ENCODE measurements at places on chromosomes 12 and 14. TPM values are rescaled to one million over a fixed set of nuclear protein-coding genes. Genes with fewer than 3 reads are reported as not detected.
A peak's percentile ranks its signal among the peaks of the same experiment; 100 is the strongest.

Gene SLC6A15
- 0.44 TPM for total RNA-seq

Gene APOF
- not detected for total RNA-seq

GRCh38 chr12:19144287-19144686, 14.8 kb downstream of the PLEKHA5 start:
- H3K4me1 ChIP-seq, result no peaks in the 10 kb centered on the region
- H3K36me3 ChIP-seq, result no peaks in the 10 kb centered on the region
- no peaks in the 10 kb centered on the region for H3K27me3 ChIP-seq
- no peak for DNase-seq
- no peak overlapping the region for H3K4me3 ChIP-seq
- H3K27ac ChIP-seq, result no peak overlapping the region

GRCh38 chr12:8989413-8989812, at the start of gene KLRG1:
Gene KLRG1 (plus strand): TSS chr12:8989546. CDS start chr12:8989636, 90 bp downstream.
- no peak for DNase-seq
- no peak within 1 kb of the TSS for H3K4me3 ChIP-seq
- H3K27me3 ChIP-seq, result no peaks in the 10 kb centered on the region
- H3K27ac ChIP-seq, result no peak within 1 kb of the TSS

Gene ACOT4
- 1.3 TPM for total RNA-seq

DNA sequence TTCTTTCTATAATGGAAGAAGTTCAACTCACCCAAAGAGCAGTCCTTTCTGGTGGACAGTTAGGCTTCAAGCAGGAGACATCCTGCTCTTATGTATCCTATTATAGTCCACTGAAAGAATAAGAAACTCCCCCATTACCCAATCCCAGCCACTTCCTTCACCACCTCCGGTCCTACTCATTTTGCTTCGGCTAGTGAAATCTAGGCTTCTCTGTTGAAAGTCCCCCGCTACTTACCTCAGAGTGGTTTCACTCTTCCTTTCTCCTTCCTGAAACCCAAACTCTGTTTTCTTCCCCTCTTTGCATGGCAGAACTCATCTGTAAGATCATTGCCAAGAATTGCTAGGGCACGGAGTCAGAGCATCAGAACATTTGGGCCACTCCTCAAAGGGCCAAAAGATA, at the start of gene GPR84:
GPR84 (minus strand) TSS at position 74 of the 400 bp plus-strand sequence. CDS start 635 bp downstream, outside the sequence.
- no peak for DNase-seq
- H3K4me3 ChIP-seq, result no peak within 1 kb of the TSS
- no peaks in the 10 kb centered on the region for H3K27me3 ChIP-seq
- H3K36me3 ChIP-seq, result no peaks in the 10 kb centered on the region
- peak within 1 kb of the TSS; percentile 7 for H3K27ac ChIP-seq
- peaks cover 20% of the 10 kb centered on the region for H3K4me1 ChIP-seq

DNA sequence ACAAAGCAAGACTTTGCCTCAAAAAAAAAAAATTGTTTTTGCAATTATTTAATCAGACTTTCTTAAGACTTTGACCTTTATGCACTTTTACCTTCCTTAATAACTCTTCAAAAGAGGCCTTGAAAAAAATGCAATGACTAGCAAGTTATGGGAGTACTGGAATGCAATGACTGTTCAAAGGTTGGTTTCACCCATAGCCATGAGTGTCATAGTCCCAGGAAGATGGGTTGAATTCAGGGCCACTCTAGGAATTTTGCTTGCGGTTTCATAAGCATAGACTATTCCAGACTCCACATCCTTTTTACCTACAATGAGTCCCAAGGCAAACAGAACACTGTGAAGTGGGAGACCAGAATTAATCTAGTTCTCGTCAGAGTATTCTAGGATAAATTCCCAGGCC, 29.4 kb upstream of the DENND5B start:
- no peaks in the 10 kb centered on the region for H3K36me3 ChIP-seq
- H3K27me3 ChIP-seq, result no peaks in the 10 kb centered on the region
- DNase-seq, result no peak
- H3K4me1 ChIP-seq, result no peaks in the 10 kb centered on the region
- H3K4me3 ChIP-seq, result no peak overlapping the region

Gene FLVCR2
- 39.8 TPM for total RNA-seq

GRCh38 chr14:38727731-38728130, 375.3 kb downstream of the SEC23A start:
- no peaks in the 10 kb centered on the region for H3K4me1 ChIP-seq
- H3K27me3 ChIP-seq, result no peaks in the 10 kb centered on the region
- DNase-seq, result no peak
- no peak overlapping the region for H3K27ac ChIP-seq
- no peaks in the 10 kb centered on the region for H3K36me3 ChIP-seq

- no peaks in the 10 kb centered on the region for H3K36me3 ChIP-seq
- H3K27me3 ChIP-seq, result no peaks in the 10 kb centered on the region
- DNase-seq, result no peak
- no peak overlapping the region for H3K4me3 ChIP-seq
These were observed 930.4 kb downstream of the NRXN3 start for GRCh38 chr14:79100578-79100977.

DNA sequence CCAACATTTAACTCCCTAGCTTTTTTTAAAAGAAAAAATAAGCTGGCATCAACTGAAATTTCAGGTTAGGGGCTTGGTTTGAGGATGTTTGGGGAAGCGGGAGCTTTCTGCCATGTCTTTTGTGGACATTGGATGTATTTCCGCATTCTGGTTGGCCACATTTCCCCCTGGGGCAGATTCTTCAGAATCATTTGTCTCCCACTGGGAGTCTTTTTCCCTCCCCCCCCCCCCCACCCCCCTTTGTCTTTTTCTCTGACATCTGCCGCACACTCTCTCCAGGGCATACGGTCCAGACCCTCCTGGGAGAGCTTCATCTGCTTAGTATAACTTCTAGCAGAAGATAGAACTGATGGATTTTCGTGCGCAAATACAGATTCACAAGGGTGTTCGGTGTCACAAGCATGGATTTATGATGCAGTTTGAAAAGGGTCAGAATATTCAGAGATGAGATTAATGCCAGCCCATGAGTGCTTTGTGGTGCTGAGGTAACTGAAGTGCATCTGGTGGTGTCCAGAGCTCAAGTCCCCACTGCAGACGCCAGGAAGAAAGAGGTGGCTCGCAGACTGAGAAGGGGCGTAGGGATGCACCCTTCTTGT, 40.2 kb downstream of the ETV6 start:
- no peak for DNase-seq
- no peak overlapping the region for H3K4me3 ChIP-seq
- no peaks in the 10 kb centered on the region for H3K27me3 ChIP-seq
- no peaks in the 10 kb centered on the region for H3K36me3 ChIP-seq

- H3K36me3 ChIP-seq, result no peaks in the 10 kb centered on the region
- no peak overlapping the region for H3K27ac ChIP-seq
- peaks cover 9% of the 10 kb centered on the region for H3K4me1 ChIP-seq
- DNase-seq, result no peak
- H3K4me3 ChIP-seq, result no peak overlapping the region
- H3K27me3 ChIP-seq, result no peaks in the 10 kb centered on the region
These were observed 29.0 kb downstream of the FBXW8 start for GRCh38 chr12:116939734-116940133.

GRCh38 chr14:69616408-69616773, 5.0 kb downstream of the SUSD6 start:
- DNase-seq, result no peak
- H3K36me3 ChIP-seq, result no peaks in the 10 kb centered on the region
- peak overlapping the region; percentile 24 for H3K4me3 ChIP-seq
- no peaks in the 10 kb centered on the region for H3K27me3 ChIP-seq
- peaks cover 90% of the 10 kb centered on the region for H3K4me1 ChIP-seq
- H3K27ac ChIP-seq, result peak overlapping the region; percentile 98

DNA sequence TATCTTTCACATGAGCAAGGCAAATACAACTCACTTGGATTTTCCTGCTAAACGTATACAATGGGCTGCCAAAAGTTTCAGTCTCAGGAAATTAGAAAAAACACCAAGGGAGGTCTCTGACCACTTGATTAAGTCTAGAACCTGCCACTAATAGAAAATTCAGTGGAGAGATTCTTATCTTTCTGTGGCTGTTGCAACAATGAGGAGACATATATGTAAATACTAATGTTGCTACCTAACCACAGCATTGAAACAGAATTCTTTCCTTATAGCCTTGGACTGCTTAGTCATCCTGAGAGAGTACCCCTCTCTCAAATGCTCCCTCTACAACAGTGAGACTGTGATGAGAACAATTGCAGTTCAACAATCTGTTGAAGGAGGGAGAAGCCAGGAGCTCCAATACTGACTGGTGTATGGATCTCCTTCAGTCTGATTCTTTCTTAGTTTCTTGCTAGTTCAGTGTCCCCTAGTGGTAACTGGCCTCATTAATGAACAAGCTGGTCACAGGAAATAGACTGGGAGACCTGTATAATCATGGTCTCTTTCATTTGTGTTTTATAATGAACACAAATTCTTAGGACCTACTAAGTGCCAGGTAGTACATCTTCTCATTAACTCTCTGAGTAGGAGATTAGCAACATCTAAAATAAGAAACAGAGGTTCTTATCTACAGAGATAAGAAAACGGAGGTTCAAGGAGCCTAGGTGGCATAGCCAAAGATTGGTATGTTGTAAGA, 164.5 kb downstream of the SLC38A4 start:
- no peak overlapping the region for H3K4me3 ChIP-seq
- peaks cover 23% of the 10 kb centered on the region for H3K4me1 ChIP-seq
- no peaks in the 10 kb centered on the region for H3K36me3 ChIP-seq
- no peaks in the 10 kb centered on the region for H3K27me3 ChIP-seq
- DNase-seq, result no peak

GRCh38 chr12:1401891-1402290, 192.5 kb downstream of the FBXL14 start:
- no peaks in the 10 kb centered on the region for H3K27me3 ChIP-seq
- H3K4me3 ChIP-seq, result no peak overlapping the region
- DNase-seq, result no peak
- no peaks in the 10 kb centered on the region for H3K36me3 ChIP-seq
- no peak overlapping the region for H3K27ac ChIP-seq

DNA sequence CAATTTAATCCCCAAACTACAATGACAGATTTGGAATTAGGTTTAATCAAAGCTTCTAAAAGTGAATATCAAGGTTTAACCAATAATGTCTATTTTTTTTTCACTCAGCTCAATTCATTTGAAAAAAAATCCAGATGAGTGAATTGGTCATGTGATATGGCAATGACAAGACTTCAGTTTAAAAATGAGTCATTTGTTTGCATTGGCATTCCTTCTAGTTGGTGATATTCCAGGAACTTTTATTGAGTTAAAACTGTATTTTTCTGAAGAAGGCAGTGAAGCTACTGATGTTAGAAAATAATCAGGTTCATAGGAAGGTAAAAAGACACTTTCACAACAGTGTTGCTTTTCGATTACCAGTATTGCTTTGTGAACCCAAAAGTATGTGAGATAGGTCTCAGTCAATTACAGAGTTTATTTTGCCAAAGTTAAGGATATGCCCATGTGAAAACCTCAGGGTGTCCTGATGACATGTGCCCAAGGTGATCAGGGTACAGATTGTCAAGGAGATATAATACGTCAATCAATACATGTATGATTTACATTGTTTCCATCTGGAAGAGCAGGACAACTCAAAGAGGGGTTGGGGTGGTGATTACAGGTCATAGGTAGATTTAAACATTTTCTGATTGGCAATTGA, 1214.9 kb downstream of the GALC start:
- no peak for DNase-seq
- no peak overlapping the region for H3K27ac ChIP-seq
- H3K36me3 ChIP-seq, result no peaks in the 10 kb centered on the region
- H3K27me3 ChIP-seq, result no peaks in the 10 kb centered on the region
- H3K4me3 ChIP-seq, result no peak overlapping the region
- H3K4me1 ChIP-seq, result no peaks in the 10 kb centered on the region

DNA sequence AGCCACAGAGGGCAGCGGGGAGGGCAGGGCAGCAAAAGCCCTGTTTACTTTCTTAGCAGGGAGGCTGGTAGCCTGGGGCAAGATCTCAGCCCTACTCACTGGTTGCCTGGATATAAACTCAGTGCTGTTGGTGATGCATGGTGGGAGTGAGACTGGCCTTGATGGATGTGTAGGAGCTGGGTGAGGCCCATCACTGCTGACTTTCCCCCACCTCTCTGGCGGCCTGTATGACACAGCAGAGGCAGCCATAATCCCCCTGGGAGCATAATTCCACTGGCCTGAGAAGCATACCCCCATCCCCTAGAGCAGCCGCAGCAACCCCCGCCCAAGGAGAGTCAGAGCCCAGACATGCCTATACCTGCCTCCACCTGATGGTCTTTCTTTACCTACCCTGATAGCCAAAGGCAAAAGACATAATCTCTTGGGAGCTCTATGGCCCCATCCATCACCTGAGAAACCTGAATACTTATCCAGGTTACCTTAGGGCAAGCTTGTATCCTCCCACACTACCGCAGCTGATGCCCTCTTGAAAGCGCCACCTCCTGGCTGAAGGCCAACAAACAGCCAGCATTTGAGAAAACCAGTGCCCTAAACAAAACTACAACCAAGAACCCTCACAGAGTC, 59.3 kb downstream of the DNAI7 start:
- no peak overlapping the region for H3K27ac ChIP-seq
- DNase-seq, result no peak
- H3K4me1 ChIP-seq, result no peaks in the 10 kb centered on the region
- no peak overlapping the region for H3K4me3 ChIP-seq
- H3K36me3 ChIP-seq, result no peaks in the 10 kb centered on the region
- H3K27me3 ChIP-seq, result no peaks in the 10 kb centered on the region

Gene KRT74
- not detected for total RNA-seq

Gene SMOC1
- 0.49 TPM for total RNA-seq

Data from upper lobe of left lung (tissue), 6 donors.